ENCODE measurements at places on chromosomes 12 and 14.
A peak's percentile ranks its signal among the peaks of the same experiment; 100 is the strongest.

DNA sequence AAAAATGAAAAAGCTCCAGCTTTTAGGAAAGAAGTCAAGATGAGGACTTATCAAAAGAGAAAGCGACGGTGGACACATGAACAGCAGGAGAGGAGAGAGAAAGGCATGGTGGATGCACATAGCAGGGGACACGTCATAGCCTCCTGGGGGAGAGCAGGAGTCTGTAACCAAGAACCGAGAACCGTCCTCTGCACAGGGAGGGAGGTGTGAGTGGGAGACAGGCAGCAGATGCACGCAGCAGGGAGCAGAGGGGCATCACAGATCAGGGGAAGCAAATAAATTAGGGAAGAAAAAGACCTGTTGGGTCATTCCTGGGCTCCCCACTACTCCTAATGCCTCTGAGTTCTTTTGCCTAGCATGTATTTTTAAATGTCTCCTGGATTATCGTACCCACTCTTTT lies 138.1 kb upstream of the RMST start:
- DNase-seq, result no peak

DNA sequence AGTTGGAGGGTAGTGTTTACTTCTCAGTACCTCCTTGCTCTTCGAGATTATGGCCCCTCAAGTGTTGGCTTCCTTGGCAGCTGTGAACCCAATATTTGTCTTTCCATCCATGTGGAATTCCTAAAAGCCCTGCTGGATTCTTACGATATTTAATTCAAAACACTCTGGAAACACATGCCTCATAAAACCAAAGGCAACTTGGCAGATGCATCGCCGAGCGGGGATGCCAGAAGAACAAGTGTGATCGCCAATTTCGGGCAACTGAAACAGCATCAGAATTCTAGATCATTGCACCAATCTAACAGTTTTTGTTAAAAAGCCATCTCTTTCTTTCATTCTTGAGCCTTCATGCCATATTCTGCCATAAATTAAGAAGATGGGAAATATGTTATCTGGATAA lies 934.4 kb downstream of the AACS start:
- DNase-seq, result no peak

GRCh38 chr12:29133181-29133580 lies 15.9 kb upstream of the FAR2 start:
- DNase-seq, result no peak

- peak; percentile 91 for DNase-seq
These were observed 232.4 kb downstream of the AKAP6 start for GRCh38 chr14:32561520-32561919.

DNA sequence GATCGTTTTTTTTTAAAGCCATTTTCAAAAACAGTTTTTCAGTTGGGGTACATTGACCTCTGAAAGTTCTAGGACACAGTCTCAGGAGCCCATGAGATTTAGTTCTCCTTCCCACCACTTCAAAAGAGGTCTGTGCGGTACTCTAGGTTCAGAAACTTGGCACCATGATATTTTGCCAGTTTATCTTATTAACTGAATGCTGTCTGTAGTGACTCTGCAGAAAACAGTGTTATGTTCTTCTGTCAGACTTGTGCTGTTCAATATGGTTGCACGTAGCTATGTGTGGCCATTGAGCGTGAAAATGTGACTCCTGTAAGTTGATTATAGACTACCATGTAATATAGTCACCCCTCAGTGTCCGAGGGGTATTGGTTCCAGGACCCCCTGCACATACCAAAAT lies 35.9 kb downstream of the CRADD start:
- DNase-seq, result no peak

DNA sequence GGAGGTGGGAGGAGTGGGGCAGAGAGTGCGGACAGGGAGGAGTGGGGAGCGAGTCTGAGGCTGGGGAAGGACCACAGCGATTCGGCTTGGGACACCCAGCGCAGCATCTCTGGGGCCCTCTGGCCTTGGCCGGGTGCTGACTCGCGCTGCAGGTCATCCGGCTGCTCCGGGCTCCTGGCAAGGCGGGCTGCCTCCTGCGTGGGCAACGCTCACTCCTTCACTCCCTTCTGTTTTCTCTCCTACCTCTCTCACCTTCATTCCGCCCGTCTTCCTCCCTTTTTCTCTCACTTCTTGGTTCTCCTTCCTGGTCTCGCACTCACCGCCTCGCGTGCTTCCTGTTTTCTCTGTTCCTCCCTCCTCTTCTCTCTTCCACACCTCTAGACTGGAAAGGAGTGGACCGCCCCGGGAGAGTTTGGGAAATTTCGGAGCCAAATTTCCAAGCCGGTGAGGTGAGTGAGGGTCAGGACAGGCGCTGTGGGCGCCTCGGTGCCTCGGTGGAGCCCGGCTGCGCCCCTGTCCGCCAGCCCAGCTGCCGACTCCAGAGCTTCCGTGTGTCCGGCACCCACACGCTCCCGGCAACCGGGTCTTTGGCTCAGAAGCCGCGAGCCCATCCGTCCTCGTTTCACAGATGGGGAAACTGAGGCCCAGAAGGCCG lies 86.7 kb downstream of the B4GALNT3 start:
- no peak for DNase-seq

GRCh38 chr14:74838166-74838565 lies 37.8 kb downstream of the PROX2 start:
- DNase-seq, result peak; percentile 53

DNA sequence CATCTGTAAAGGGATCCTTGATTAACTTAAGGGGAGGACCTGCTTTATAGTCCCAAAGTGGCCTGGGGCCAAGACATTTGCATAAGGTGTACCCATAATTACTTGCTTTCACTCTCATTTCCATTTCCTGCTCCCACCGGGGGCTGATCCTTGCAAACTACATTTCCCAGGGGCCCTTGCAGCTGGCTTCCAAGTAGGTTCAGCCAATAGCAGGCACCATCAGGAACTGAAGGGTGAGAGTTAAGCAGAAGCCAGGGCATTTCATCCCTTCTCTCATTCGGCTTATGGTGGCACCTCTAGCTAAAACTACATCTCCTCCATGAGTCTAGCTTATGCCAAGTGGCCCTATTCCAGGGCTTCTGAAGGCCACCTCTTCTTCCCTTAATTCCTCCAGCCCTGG lies 88.8 kb downstream of the CCDC60 start:
- no peak for DNase-seq

GRCh38 chr14:73709904-73710469 lies 4.2 kb downstream of the PNMA1 start:
- DNase-seq, result no peak

DNA sequence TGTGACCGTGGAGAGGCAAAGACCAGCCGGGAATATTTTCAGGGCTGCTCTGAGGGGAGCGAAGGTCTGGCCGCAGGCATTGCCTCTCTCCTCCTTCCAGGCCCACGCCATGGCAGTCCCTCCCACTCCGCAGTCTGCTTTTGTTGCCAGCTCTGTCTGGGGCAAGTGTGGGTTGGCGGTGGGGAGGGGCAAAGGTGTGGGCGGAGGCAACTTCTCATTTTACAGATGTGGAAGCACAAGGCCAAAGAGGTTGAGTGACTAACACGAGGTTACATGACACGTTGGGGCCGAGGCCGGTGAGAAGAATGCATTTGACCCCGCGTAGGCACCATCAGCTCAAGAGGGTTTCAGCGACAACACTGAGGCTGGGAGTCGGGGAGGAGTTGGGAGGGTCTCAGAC lies 6.1 kb upstream of the FAIM2 start:
- peak; percentile 39 for DNase-seq

- DNase-seq, result no peak
These were observed 6.8 kb downstream of the KRT74 start for GRCh38 chr12:52566847-52567291.

DNA sequence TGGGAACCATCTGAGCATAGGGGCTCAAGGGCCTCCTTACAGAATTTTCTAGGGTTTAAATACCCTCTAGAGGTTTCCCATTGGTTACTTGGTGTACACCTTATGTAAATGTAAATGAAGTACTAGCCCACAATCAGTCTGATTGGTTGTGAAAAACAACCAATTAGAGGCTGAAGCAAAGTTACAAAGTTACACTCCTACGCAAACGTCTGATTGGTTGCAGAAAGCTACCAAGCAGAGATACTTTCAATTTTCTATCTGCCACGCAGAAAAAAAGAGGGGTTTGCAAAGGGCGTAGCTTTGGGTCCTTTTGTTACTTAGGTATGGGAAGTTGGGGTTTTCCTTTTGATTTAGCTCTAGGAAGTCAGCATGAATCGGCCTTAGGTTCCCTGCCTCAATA lies 1.8 kb upstream of the TMEM19 start:
- DNase-seq, result peak; percentile 14

DNA sequence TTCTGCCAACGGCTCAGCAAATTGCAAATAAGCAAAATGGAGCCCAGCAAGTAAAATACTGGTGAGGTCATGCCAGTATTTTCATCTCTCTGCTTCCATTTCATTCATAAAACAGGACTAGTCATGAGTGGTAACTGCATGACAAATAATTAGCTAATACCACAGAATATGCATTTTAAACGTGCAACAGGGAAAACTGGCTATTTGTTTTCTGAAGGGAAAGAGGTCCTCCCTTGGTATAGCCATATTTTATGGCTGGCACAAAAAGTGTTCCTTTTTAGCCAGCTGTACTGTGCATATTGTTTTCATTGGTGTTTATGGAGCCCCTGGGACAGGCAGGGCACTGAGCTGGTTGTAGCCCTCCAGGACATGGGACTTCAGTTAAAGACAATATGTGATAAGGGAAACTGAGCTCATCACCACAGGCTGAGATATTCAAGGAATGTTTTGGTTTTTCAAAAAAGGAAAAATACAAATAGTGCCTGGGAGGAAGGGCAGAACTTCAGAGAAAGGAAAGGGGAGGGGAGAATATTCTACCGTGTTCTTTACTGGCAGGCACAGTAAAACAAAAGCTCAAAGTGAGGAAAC lies 26.1 kb upstream of the FOXN3 start:
- DNase-seq, result no peak

DNA sequence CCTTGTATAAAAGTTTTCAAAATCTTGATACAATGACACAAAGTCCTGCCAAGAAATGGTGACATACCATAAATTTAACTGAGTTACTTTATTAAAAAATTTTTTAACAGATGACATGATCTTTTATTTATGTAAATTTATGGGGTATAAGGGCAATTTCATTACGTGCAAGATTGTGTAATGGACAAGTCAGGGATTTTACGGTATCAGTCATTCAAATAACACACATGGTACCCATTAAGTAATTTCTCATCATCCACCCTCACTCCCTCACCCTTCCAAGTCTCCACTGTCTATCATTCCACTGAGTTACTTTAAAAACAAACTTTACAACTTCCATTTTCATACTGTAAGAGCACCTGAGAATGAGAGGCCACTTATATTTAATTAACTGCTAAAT lies 37.4 kb downstream of the SPTLC2 start:
- peak; percentile 50 for DNase-seq

DNA sequence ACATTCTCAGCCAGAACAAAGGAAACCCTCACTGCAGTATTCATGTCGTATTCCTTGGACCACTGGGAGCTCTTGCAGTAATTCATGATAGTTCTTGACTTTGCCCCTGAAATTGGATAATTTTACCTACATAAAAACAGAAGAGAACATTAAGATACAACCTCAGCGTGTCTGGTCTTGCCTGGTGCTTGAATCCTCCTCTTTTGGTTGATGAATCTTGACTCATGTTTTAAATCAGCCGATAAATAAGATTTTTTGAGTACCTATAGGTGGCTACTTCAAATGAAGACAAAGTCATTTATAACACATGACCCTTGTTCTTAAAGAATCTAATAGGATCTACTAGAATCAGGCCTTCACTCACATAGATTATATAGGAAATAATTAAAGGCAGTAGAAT lies 221.0 kb downstream of the PTPRO start:
- DNase-seq, result no peak

DNA sequence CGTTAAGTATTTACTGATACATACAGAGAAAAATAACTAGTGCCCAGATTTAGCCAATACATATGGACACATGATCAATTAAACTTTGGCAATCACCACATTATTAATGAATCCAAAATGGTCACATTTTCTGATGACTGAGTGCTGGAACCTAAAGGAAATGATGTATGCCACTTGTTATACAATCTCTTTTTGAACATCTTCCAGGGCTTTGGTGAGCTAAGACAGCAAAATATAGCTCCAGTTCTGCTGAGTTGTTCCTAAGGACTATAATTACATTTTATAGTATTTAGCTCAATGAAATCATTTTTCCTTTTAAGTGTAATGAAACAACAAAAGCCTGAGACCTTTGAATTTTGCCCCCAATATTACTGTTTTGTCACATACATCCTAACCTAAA lies 329.1 kb upstream of the ATP2B1 start:
- DNase-seq, result no peak

DNA sequence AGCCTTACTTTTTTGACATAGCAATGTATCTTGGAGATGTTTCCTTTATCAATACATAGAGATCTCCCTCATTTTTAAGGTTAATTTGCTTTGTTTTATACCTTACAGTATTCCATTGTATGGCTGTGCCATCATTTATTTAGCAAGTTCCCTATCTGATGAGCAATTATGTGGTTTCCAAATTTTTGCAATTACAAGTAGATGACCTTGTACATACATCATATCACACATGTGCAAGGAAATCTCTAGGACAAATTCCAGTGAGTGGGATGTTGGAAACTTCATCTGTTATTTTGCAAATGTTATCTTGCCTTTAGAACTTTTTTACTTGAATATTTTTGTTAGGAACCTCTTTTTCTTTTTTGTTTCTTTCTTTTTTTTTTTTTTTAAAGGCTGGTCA lies 49.7 kb downstream of the DRAM1 start:
- DNase-seq, result peak; percentile 64

GRCh38 chr12:5723711-5724252 lies 221.3 kb downstream of the ANO2 start:
- no peak for DNase-seq

- peak; percentile 86 for DNase-seq
These were observed 19.8 kb downstream of the ACAD10 start for GRCh38 chr12:111705672-111706071.

GRCh38 chr12:122951979-122952892 lies 14.0 kb downstream of the ABCB9 start:
- DNase-seq, result peak; percentile 70

- DNase-seq, result no peak
These were observed 21.6 kb downstream of the RFC5 start for GRCh38 chr12:118038137-118038536.

DNA sequence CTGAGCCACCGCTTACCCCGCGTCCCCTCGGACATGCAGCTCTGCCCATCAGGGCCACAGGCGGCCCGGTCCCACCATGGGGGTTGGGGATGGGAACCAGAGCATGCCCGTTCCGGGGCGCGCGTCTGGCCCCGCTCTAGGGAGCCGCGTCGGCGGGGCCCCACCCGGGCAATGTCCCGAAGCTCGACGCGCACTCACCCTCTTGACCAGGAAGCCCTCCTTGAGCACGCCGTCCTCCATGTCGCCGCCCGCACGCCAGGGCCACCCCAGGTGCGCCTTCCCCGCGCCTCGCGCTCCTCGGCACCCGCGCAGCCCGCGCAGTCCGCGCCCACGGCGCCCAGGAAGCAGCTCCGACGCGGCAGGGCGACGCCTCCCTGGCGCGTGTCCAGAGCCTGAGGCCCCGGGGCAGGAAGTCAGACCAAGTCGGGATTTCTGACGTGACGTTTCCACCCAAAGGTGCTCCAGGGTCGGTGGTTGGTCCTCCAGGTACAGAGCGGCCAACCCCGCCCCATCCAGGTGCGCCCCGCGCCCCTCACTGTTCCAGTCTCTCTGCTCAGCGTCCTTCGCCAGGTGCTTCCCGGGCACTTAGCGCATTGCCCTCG lies at the start of gene PLEK2:
PLEK2 (minus strand) TSS at position 346 of the 602 bp plus-strand sequence; CDS start at position 240, 106 bp downstream.
- DNase-seq, result peak; percentile 50

- DNase-seq, result no peak
These were observed 137.9 kb upstream of the ATP2B1 start for GRCh38 chr12:89846473-89847055.

All from fibroblast of villous mesenchyme (primary cell).